Neural progenitor cell (in vitro differentiated cells): ENCODE measurements at places on chromosomes 3 and 15. TPM values are rescaled to one million over a fixed set of nuclear protein-coding genes. Genes with fewer than 3 reads are reported as not detected.

DNA sequence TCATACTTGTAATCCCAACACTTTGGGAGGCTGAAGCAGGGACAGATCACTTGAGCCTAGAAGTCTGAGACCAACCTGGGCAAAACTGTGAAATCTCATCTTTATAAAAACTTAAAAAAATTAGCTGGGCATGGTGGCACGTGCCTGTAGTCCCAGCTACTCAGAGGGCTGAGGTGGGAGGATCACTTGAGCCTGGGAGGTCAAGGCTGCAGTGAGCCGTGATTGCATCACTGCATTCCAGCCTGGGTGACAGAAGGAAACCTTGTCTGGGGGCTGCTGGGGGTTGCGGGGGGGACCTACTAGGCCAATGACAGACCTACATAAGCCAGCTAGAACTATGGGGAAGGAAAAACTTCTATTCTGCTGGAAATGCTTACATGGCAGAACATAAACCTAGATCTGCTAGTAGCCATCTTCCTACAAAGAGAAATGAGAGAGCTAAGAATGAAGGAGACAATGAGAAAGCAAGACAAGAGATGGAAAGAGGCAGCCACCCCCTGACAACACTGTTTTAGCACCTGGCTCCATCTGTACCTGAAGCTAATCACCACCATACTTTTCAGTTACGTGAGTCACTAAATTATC, 23.9 kb downstream of the FOXP1 start:
- no peak for DNase-seq

The VEPH1 gene
- total RNA-seq = 0.96 TPM in 1 of 2 replicates, not detected in the other

DNA sequence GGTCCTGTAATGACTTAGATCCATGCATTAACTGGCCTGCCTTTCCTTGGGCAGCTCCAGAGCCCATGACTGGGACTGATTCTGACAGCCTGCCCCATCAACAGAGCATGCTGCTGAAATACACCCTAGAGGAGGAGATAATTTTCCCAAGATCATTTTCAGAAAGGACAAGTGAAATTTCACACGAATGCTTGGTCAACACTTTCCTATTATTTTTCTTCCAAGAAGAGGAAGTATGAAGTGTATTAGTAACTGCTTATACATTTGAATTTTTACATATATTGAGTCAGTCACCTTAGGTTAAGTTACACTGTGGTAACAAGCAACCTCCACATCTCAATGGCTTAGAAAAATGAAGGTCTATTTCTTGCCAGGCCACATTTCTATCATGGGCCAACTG, 9.7 kb upstream of the NMNAT3 start:
- DNase-seq = no peak

GRCh38 chr3:23746441-23746840, 59.3 kb upstream of the UBE2E1 start:
- no peak for DNase-seq

GRCh38 chr3:58414538-58415197, 19.0 kb downstream of the PDHB start:
- peak; percentile 45 for DNase-seq

- no peak for DNase-seq
These were observed 77.0 kb upstream of the UMPS start for GRCh38 chr3:124653071-124653796.

The ISLR gene
- 0.68 TPM in 1 of 2 replicates, not detected in the other for total RNA-seq

DNA sequence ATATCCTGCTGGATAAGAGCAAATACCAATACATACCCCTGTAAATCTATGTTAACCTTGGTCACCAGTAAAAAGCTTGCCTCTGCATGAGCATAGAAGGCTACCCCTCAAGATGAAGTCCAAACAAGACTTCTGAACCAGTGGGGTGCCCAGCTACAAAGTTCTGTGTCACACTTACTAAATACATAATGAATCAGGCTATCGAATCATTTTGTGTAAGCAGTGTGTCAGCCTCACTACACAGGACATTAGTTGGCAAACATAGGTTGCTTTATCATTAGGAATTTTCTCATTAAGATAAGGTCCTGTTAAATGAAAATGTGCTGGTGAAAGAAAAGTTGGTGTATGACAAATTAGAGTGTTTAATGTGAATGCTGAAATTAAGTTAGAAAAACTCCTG, 452.0 kb downstream of the MFSD1 start:
- DNase-seq = no peak

DNA sequence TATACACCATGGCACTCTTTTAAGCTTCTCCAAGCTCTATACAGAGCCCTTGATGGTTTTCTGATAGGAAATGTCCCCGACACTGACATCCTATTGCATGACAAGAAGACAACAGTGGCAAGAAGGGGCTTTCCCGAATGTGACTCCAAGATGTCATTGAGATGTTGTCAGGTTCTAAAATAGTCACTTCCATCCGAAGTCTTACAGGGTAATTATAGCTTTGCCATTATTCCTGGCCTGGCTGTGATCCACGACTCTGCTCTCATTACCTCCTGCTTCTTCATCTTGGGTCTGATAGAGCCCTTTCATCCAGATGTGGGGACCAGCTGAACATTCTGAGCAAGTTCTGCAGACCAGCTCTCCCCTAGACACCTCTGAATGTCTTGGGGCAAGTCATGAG, 40.6 kb upstream of the ADAMTS9 start:
- DNase-seq = no peak

- peak; percentile 46 for DNase-seq
These were observed 258.9 kb upstream of the MEIS2 start for GRCh38 chr15:37359101-37359892.

The RTP1 gene
- 0.43 TPM in 1 of 2 replicates, not detected in the other for total RNA-seq
